ENCODE measurements at places on chromosomes 6 and 20.

DNA sequence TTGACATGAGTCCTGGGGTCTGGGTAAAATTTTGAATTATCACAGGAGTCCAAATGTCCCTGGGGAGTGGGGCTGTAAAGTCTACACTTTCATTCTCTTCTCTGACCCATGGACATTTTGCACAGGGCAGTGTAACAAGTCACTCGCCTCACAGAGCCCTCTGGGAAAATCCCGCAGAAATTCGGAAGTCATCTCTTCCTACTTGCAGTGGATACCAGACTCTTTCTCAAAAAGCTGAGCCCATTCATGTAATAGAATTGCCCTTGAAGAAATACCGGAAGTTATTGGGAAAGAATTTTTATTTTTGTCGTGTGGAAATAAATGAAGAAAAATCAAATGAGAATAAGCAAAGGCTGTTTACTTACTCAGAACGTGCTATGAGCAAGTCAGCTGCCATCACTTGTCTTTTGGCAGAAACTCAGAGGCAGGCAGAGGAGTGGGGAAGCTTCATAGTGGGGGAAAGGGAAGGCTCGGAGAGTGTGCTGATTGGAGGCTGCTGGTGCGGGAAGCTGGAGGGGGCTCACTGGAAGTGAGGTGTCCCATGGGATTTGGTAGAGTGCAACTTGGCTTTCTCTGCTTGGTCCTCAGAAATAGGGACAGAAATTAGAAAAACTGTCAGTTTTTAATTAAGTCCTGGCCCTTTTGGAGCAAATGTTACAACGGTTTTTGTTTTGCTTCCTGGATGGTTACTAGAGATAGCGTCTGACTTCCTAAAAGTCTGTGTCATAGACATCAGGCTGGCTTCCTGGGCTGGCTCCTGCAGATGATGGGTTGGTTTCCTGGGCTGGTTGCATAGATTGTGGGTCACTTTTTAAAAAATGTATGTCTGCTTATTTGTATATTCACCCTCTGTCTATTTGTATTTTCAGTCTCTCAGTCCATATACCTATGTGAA is 79.8 kb upstream of the EEF1E1 start:
- no peak for DNase-seq

GRCh38 chr20:4592316-4593148 is 129.2 kb upstream of the PRND start:
- no peak for DNase-seq

GRCh38 chr6:35491558-35492257 is 5.2 kb downstream of the TEAD3 start:
- no peak for DNase-seq

DNA sequence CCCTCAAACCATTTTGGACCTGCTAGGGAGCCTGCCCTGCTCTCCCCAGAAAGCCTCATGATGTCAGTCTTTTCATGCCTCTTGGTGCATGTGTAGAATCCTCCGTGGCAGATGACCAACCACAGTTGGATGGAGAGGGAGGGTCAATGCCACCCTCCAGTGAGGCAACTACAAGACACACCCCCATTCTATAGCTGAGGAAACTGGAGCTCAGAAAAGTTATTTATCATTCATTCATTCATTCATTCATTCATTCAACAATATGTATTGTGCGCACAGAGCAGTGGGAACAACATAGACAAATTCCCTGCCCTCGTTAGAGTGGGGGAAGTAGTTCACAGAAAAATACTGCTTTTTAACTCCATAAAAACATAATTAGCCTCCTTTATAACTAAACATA is 16.8 kb downstream of the SNRPB start:
- no peak for DNase-seq

DNA sequence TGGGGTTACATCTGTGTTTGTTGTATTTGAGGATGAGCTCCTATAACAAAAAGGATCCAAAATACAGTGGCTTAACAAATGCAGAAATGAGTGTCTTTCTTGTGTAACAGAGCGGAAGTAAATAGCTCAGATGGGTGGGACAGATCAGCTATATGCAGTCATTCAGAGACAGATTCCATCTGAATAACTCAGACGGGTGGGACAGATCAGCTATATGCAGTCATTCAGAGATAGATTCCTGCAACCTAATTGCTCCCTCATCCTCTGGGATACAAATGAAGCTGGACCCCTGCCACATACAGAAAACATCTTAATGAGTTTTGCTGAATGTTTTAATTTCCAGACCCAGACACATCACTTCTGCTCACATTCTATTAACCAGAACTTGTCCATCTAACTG is 332.3 kb downstream of the BCKDHB start:
- DNase-seq, result no peak

DNA sequence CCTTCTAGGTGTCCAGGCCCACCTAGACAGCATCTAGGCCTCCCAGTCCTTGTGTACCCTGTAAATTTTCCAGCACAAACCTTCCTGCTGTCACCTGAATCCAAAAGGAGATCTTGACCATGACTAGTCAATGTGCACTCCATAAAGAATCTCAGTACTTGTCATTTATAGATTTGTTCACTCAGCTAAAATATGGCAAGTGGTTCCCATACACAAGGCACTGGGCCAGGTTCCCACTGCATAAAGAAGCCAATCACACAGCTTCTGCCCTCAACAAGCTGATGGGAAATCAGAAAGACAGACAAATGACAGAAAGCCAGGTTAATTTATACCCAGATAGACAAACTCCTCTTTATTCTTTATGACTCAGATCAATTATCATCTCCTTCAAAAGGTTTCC is 526.8 kb downstream of the CD83 start:
- no peak for DNase-seq

DNA sequence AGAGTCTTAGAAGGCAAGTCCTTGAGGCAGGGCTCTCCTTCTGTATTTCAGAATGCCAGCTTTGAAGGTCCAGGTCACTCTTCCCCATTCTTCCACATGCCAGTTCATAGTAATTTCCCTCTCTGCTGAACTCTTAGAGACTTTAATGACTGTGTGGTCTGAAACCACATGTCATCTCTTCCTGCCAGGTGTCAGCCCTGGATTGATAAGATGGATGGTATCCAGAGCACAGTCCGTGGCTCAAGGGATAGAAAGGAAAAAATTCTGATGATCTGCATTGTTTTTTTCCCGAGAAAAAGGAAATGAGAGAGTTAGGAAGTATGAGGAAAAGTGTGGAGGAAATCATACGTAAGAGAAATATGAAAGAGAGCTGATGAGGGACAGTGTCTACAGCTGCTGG is 250.9 kb downstream of the TPBG start:
- DNase-seq, result no peak

DNA sequence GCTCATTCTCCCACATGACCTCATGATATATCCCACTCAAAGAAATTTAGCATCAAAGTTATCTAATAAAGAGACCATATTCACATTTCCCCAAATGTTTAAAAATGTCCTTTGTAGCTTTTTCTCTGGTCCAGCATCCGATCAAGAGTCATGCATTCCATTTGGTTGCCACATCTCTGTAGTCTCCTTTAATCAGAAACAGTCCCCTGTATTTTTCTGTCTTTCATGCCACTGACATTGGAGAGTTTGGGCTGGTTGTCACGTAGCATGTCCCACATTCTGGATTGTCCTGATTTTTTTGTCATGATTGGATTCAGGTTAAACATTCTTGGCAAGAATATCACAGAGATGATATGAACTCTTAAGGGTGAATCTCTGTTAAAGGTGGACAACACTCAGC is 55.7 kb downstream of the SNX5 start:
- no peak for DNase-seq

- no peak for DNase-seq
Observed at GRCh38 chr6:33812669-33813068, 8.9 kb upstream of the MLN start.

- DNase-seq, result no peak
Observed at GRCh38 chr6:111118826-111119225, 31.5 kb downstream of the SLC16A10 start.

DNA sequence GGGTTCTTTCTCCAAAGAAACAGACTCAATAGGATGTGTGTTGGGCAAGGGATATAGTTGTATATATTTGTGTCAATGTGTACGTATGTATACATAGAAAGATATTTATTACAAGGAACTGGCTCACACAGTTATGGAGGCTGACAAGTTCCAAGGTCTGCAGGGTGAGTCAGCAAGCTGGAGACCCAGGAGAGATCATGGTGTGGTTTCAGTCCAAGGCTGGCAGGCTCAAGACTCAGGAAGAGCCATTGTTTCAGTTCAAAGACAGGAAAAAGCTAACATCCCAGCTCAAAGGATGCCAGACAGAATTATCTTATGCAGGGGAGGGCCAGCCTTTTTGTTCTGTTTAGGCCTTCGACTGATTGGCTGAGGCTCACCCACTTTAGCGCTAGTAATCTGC is 89.9 kb upstream of the RALGAPA2 start:
- DNase-seq, result no peak
